Activated CD4-positive, alpha-beta T cell treated with anti-CD3 and anti-CD28 coated beads, Interleukin-2, Interleukin-6, amounts not matched to agents 100 ng/mL and 50 ng/mL, durations not matched to agents 16 hours and 8 hours (primary cell): ENCODE measurements at places on chromosomes 16 and 17.

- no peak for DNase-seq
Observed at GRCh38 chr16:74586948-74587347, 20.0 kb downstream of the GLG1 start.

GRCh38 chr17:7465597-7466275, 13.7 kb downstream of the ZBTB4 start:
- no peak for DNase-seq

DNA sequence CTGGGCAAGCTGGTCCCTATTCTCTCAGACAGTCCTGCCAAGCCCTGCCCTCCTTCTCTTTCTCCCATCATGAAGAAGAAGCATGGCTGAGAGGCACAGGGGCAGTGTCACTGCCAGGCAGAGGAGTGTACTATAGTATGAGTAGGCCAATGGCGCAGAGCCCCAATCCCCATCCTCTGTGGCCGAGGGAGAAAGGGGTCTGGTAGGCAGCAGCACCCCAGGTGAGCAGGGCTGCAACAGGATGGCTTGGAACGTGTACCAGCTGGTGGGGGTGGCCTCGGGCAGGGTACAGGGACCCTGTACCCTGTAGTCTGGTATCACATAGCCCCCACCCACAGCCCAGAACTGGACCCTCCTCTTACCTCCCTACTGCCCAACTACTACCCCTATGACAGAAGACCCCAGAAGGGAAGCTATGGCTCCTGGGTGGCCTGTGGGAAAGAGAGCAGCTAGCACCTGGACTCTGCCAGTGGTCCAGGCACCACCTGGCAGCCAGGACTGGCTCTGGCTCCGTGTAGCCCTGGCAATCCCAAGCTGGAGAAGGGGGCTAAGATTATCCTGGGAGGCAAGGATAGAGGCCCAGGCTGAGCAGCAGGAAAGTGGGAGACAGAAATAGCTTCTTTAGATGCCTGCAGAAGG, 4.4 kb downstream of the SMARCD2 start:
- DNase-seq = no peak

- DNase-seq = peak; percentile 76
Observed at GRCh38 chr17:8941520-8941919, 24.0 kb downstream of the PIK3R5 start.
